ENCODE measurements at places on chromosomes 2 and 18. TPM values are rescaled to one million over a fixed set of nuclear protein-coding genes. Genes with fewer than 3 reads are reported as not detected.

Gene SPIRE1
- 1.9 TPM for total RNA-seq

- no peak for DNase-seq
Observed at GRCh38 chr2:58019229-58019628, 27.4 kb upstream of the VRK2 start.

Gene LOXL3
- 0.20 TPM for total RNA-seq

DNA sequence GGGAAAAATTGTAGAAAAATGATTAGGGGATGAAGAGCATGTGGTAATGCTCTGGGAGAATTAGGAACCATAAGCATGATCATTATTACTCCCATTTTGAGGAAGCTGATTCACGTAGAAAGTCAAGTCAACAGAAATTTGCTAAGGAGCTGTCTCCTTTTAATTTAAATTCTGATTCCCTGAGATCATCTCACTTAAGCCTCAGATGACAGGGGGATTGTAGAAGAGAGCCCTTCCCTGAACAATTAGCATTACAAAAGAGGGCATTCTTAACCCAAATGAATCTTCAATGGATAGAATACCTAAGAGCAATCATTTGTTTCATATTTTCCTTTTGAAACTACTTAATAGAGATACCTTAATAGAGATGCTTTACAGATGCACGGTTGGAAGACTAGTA lies 267.9 kb downstream of the NYAP2 start:
- DNase-seq: no peak

DNA sequence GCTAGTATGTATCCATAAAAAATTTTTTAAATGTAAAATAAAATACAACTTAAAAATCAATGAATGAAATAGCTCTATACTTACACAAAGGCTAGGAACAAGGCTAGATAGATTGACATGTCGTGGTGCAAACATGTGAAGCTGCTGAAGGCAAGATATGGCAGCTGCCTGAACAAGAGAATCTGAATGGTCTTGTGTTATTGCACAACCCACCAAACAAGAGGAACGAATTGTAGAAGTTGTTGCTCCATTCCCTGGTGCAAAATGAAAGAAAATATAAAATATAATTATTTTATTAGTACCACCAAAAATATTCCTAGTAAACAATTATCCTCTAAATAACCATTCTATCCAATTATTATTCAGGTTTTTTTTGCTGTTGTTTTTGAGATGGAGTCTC lies 46.4 kb downstream of the HEATR5B start:
- no peak for DNase-seq

DNA sequence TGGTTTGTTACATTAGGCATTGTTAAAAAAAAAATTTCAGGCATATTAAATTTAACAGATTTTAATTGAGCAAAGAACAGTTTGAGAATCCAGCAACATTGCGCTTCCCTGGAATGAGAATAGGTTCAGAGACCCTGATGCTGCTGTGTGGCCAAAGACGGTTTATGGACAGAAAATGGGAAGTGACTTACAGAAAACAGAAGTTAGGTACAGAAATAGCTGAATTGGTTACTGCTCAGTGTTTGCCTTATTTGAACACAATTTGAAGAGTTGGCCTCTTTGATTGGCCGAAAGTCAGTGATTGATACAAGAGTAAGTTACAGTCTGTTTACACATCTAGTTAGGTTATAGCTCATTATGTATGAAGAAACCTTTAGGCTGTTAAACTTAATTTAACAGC lies 6.0 kb upstream of the NEDD4L start:
- no peak for DNase-seq

- no peak for DNase-seq
Observed at GRCh38 chr2:233482616-233483015, 84.0 kb downstream of the USP40 start.

Gene C1GALT1C1L
- not detected for total RNA-seq

DNA sequence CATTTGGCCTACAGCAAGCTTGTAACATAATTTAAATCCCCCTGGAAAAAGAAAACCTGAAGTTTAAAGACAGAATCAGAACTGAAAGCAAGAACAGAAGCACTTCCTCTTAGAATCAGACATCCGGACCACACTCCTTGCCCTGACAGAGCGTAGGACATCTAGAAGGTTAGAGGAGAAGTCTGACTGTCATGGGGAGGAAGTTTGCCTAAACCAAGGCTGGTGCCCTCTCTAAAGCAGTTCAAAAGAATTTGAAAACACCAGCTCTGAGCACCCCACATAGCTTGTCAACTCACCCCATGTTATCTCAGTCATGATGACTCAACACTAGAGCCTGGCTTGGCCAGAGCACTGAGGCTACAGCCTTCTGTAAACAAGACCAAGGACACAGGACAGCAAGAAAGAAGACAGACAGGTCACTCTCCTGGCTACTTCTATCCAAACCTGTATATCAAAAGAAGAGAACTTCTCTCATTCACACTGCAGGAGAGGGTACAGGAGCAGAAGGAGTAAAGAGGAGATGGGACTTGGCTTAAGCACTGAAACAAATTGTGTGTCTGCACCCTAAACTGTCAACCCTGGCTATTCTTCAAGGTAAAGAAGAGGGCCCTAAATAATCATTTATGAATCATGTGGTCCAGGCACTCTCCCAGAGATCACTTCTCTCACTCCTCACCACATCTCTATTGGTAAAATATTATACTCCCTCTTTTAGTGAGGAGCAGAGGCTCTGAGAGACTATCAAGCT lies 198.6 kb downstream of the MEMO1 start:
- peak; percentile 8 for DNase-seq

GRCh38 chr2:240722796-240723735 lies 31.4 kb downstream of the AQP12A start:
- DNase-seq: no peak

Gene GAREM2
- 0.96 TPM for total RNA-seq

All from activated naive CD4-positive, alpha-beta T cell treated with anti-CD3 and anti-CD28 coated beads, Interleukin-2, amount 50 U/mL, for 72 hours (primary cell).